HS-27A (cell line): ENCODE measurements at places on chromosomes 2 and 18.

- DNase-seq = peak; percentile 2
Measured at GRCh38 chr2:142140434-142140845, 9.6 kb upstream of the LRP1B start.

DNA sequence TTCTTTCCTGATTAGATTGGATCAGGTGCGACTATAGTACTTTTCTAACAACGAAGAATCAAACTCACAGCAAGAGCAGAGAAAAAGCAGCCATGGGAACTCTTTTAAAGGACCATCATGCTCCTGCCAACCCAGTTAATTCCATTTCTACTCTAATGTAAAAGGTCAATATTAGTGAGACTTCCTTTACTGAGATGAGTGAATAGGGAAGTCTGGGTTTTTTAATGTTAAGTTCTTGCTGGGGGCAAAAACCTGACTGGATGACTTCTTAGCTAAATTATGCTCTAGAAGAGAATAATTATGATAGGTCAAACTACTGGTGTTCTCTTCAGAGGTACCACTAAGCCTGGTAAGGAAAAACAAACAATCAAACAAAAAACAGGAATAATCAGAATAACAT is 8.4 kb downstream of the SRBD1 start:
- DNase-seq = no peak

DNA sequence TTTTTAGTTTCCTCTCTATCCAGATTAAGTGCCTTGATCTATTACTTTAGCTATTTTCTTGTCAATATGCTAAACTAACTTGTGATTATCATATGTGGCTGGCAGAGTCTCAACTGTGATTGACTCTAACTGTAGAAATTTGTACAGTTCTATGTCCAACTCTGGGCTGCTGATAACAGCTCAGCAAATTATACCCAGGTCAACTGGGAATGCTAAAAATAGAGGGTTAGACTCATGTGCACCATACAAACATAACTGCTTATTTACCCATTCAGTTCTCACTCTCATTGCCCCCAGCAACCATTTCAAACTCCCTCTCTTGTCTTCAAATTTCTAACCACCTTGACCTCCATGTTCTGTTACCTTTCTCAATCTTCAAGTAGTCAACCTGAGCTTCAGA is 576.9 kb downstream of the TDRD15 start:
- DNase-seq = no peak

DNA sequence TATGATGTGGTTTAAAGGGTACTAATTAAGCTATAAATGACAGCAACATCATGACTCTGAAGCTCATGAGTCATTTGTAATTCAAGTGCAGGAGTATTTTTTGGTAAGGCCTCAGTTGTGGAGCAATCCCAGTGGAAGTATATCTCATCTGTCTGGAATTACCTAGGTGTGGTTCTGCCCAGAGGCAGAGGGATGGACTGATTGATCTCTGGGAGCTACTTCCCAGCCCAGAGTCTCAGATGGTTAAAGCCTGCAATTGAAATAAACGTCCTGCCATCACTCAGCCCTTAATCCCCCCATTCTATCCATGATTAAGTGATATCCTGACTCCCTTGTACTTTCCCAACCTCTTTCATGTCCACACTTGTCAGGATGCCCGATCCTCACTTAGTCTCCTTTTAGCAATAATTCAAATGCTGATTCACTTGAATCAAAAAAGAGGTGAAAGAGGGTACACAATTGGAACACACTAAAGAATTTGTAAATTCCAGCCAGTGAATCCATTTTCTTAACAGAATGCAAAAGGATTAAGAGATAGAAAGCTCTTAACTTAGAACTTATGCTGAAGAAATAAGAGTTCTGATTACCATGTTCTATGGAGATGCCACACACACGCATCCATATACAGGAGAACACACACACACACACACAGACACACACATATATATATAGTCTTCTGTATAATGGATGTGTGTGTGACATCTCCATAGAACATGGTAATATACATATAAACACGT is 664.4 kb downstream of the NYAP2 start:
- no peak for DNase-seq

GRCh38 chr2:191537921-191538320 is 140.0 kb upstream of the NABP1 start:
- DNase-seq = no peak

DNA sequence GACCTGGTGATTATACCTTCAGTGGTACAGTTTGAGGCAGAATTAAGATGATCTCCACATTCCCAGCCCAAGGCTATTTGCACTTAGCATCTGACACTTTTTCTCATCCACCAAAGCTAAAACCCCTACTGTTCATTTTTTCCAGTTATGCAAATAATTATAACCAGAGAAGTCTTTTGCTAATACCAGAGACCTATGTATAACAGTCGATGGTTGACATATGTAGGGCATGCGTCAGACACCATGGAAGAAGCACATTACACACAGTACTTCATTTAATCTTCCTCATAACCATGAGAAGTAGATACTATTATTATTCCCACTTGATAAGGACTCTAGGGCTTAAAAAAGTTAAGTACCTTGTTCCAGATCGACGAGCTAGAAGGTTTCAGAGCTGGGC is 36.5 kb downstream of the AP1S3 start:
- DNase-seq = no peak

DNA sequence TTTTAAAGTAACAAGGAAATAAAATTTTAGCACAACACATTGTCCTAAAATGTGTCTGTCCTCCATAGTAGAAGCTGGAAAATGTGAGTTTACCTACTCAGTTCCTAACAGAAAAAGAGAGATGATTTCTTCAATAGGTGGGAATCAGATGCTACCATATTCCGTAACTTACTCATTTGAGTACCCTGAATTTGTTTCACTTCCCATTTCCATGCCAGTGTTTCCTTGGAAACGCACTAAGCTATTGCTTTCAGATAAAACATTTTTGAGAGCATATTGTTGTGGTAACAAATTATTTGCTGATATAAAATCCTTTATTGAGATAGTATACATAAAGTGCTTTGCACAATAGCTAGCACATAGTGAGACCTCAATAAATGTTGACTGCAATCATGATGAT is 137.5 kb upstream of the BARD1 start:
- no peak for DNase-seq

- DNase-seq = no peak
Measured at GRCh38 chr18:23238152-23238531, 102.9 kb downstream of the CABLES1 start.

DNA sequence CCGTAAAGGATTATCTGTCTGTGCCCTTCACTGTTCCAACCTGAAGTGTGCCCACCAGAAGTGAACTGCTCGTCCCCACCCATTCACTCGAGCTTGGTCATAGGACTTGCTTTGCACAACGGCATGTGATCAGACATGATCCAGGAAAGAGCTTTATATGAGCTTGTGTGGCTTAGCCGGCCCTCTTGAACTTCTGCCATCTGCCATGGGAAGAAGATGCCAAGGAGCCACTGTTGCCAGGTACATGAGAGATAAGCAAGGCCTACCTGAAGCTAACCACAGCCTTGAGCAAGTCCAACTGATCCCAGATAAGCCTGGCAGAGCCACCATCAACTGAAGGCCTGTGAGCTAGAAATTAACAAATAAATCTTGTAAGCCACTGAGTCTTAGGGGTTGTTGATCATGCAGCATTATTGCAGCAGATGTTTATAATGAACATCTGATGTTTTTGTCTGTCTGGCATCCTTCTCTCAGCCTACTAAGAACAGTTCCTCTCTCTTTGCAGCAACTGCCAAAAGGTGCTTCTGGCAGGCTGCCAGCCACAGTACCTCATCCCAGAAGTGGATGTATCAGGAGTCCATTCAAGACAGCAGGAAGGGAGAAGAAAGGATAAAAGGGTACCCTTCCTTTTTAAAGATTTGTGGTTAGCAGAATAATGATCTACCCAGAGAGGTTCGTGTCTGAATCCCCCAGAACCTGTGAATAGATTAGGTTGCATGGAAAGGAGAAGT is 16.8 kb downstream of the DBI start:
- no peak for DNase-seq

DNA sequence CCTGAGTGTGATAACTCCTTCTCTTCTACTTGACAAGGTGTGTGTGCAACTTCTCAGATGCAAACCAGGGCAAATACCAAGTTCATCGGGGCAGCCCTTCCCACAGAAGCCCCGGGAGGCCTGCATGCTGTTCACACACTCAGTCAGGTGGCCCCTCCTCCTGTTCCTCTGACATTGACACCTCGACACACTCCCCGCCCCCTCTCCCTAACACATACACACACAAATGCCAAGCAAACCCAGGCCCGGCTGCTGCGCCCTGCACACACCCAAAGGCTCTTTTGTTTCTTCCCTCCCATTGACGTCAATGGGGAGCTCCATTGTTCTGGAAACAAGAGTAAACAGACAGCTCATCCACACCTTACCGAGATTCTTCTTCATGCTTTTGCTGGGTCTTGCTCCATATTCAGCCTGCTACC is 1.7 kb upstream of the PER2 start:
- no peak for DNase-seq

- DNase-seq = no peak
Measured at GRCh38 chr2:122514451-122514996, 759.1 kb downstream of the TSN start.

GRCh38 chr2:230346465-230346864 is 19.5 kb downstream of the SP140L start:
- DNase-seq = no peak

DNA sequence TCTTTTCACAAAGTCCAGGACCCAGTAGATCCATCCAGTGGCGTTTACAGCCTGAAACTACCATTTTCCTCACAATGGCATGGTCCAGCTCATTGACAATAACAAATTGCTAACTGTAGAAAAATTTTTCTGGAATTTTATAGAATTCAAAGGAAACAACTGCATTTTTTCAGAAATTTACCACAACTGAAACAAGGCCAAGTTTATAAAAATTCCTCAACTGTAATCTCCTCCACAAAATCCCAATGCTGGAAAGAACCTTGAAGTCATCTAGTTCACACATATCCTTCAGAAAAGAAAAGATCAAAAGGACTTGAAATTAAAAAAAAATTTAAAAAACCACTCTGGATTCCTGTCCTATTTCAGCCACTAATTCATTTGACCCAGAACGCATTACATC is 226.0 kb upstream of the CTAGE1 start:
- peak; percentile 50 for DNase-seq

DNA sequence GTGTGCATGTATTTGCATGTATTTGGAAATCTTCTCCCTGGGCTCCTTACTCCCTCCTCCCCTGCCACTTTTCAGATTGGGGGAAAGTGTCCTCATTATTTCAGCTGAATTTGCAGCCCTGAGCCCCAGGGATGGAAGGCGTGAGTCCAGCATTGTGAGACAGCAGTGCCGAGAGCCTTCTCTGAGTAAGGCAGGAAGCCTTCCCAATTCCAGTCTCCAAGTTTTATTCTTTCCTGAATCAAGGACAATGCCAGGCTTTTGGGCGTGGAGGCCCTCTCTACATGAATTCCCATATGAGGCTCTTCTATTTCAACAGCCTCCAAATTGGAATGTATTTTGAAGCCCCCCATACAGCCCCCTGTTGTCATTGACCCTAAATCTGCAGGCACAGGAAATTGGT is 163.5 kb downstream of the ACKR3 start:
- DNase-seq = no peak

- no peak for DNase-seq
Measured at GRCh38 chr18:70246061-70246466, 40.6 kb upstream of the RTTN start.

- DNase-seq = no peak
Measured at GRCh38 chr2:24919506-24920097, 435 bp downstream of the ADCY3 start.

DNA sequence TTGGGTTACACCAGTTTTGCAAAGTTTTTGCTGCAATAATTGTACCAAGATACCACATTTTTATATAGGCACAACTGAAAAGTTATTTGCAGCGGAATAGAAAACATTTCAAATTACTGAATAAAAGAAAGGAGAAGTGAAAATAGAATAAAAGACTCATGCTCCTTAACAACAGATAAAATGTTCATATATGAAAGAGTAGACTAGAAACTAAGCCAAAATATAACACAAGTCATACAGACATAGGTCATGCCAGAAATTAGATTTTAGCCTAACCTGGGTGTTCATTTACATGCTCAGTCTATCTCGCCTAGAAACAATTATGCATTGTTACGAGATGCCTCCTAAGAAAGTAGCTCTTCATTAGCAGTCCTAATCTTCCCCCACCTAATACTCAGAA is 16.4 kb upstream of the MAP3K20 start:
- DNase-seq = no peak

DNA sequence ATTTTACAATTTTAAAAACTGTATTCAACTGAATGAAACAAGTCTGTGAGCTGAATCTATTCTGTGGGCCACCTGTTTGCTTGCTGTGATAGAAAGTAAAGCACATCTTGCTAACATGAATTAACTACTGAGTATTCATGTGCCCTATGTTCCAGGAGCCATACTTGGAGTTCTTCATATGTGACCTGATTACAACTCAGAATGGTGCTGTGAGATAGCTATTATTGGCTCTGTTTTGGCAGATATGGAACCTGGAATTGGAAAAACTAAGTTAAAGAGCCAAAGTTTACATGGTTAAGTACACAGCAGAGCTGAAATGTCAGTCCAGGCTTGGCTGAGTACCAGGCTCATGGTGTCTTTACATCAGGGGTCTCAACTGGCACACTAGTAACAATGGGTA is 253.7 kb downstream of the AGPS start:
- no peak for DNase-seq

DNA sequence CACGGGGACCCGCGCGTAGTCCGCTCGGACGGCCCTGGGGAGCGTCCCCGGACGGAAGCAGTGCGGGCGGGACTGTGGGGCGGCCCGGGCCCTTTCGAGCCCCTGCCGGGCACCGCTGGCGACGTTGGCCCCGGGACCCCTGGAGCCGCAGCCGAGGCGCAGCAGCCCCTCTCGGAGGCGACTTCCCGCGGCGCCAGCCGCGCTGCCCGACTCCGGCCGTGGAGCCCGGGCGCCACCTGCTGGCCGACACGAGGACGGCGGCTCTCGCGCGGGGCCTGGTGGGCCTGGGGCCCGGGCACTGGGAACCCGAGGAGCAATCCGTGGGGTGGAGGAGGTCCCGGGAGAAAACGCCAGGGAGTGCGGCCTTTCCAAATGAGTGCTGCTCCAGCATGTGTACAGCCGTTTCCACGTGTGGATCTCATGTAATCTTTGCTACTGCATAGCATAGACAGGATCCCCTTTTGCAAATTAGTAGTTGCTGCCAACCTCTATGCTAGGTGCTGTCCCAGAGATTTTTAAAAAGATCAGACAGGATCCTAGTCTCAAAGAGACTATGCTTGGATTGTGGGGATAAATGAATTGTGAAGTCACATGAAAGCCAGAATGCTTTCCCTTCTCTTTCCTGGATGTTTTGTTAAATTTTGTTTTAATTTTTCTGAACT is 4.0 kb downstream of the ID2 start:
- DNase-seq = no peak

DNA sequence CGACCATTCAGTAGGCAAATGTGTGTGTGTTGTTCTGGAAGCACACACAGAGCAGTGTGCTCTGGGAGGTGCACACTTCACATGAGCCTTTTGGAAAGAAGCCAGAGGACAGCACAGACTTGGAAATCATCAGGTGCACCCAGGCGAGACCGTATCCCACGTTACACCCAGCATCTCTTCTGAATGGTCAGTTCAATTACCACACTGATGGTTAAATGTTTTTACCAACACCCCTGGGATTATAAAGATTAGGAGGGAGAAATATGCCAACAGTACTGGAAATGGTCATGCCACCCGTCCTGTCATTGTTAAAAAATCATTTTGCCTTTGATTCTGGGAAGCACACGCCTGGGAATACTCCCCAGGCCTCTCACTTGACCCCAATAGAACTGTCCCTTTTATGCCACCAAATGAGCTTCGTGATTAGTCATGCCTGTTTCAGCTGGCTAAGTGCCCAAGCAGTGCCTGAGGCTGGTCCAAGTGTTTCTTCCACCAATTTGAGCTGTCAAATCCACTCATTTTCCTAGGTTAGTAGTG is 183.7 kb downstream of the NRP2 start:
- DNase-seq = no peak
